ENCODE measurements at places on chromosomes 5 and 9.

DNA sequence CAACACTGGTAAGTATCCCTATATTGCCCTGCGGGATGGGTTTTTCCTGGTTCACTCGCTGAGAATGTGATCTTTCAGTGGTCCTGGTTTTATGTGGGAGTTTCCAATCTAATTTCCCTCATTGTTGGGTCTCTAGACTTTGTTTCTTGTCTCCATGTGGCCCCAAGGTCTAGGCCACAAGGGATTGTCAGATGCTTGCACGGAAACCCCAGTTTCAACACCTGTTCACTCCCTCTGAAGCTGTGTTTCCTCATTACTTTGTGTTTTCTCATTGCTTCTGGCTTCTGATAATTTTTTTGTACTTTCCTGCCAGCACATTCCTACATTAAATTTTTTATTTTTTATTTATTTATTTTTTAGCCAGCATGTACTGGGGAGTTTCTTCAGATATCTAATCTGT lies 191.5 kb downstream of the TTLL11 start:
- DNase-seq = no peak

- no peak for DNase-seq
These were observed 333.3 kb downstream of the MAT2B start for GRCh38 chr5:163838738-163839137.

DNA sequence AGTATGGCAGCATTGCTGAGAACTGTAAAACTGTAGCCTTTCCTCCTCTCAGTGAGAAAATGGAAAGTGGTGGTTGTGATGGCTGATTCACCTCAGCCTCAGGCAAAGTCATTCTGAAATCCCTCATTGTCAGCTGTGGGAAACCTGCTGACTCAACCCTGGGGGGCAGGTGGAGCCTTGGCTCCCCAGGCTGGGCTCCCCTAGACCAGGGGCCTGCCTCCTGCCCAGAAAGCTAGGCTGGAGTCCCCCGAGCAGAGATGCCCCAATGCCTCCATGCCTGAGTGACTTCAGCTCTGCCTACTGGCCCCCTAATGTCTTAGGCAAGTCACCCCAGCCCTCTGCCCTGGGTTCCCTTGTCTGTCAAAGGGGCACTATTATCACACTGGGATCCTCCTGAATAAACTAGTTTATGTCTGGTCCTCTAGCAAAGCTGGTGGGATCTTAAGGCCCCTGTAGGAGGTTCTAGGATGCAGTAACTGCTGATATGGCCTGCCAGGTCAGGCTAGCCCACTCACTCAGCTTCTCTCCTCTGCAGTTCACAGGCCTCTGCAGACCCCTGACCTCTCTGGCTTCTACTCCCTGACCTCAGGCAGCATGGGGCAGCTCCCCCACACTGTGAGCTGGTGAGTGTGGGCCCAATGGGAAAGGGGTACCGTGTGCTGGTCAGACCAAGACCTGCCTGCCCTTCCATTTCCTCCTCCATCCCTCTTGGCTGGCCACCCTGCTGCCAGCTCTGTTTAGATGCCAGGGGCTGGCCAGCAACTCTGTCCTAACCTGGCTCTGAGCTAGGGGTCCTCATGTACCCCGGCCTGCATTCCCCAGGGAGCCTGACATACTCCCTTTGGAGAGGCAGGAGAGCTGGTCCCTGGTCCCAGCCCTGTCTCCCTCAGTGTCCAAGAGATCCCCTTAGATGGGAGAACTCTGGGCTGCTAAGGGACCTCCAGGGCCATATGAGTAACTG lies 24.2 kb downstream of the TCF7 start:
- DNase-seq = no peak

DNA sequence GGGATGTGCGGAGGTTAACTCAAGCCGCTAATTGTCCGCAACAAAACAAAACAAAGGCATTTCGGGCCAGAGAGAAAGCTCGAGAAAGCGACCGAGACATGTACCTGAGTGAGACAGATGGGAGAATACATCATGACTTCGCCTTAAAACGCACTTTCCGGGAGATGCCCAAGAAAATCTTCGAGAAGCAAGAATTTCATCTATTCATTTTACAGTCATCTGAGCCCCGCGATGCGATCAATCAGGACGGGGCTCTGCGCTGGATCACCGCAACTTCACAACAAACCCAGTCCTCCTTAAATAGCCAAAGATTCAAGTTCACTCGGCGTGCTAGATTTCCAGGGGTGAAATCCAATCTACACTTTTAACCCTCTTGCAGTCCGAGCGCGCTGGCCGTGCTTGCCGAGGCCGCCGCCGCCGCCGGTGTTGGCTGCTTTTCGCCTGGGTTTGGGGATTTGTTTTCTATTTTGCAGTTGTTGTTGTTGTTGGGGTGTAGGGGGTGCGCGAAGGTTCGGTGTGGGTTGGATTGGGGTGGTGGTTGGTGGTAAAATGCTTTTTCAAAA lies 482 bp downstream of the NFIB start:
- DNase-seq = no peak

- DNase-seq = peak; percentile 64
These were observed 54.1 kb downstream of the DUSP1 start for GRCh38 chr5:172716796-172717313.

- no peak for DNase-seq
These were observed 31.1 kb upstream of the ANKRD18A start for GRCh38 chr9:38651400-38652042.

DNA sequence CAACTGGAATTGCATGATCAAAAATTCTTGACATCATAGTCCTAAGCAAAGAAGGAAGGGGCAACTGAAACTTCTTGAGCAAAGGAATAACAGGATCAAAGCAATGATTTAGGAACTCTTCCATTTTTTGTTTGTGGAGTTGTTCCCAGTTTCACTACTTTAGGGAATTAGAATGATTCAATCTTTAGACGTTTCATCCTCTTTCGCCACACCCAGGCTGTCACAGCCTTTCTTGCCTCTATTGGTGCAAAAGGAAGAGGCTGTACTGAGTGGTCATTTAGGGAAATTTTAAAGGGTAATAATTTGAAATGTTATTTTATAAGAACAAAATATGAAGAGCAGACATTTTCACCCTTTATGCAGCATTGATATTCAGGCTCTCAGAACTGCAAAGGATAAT lies 1026.0 kb upstream of the ARRDC3 start:
- no peak for DNase-seq

DNA sequence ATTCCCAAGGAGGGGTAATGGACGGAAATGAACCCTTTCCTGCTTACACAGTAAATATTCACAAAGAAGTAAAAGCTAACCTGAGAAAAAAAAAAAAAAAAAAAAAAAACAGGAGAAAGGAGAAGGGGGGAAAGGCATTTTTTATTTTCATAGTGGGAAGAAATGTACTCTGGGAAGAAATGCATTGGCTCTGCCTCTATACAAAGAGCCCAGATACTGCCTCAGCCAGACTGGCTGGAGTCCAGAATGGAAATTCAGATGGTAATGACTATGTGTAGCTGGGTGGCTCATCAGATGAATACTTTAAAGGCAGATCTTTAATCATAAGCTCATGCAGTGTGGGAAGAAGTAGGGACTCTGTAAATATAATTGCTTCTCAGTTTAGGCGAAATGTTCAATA lies 124.9 kb upstream of the ZNF608 start:
- peak; percentile 48 for DNase-seq

GRCh38 chr5:137347865-137348264 lies 151.3 kb downstream of the SPOCK1 start:
- DNase-seq = no peak

GRCh38 chr5:71533615-71534014 lies 53.5 kb upstream of the MCCC2 start:
- DNase-seq = no peak

DNA sequence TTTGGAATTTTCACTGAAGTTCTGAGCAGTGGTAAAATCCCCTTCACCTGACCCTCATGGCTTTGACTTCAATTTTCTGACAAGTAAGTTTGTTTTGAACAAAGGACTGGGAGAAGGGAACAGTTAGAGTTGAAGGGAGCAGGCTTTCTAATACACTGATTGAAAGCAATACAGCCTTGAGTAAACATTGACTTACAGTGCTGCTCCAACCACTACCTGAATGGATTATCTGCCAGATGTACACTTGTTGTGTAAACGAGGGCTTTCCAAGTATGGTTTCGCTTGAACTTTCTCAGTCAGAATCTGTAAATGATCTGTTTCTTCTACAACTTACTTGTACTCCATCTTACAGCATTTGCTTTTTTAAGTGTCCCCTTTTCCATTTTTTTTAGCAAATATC lies 1414.9 kb upstream of the NUDT12 start:
- DNase-seq = no peak

DNA sequence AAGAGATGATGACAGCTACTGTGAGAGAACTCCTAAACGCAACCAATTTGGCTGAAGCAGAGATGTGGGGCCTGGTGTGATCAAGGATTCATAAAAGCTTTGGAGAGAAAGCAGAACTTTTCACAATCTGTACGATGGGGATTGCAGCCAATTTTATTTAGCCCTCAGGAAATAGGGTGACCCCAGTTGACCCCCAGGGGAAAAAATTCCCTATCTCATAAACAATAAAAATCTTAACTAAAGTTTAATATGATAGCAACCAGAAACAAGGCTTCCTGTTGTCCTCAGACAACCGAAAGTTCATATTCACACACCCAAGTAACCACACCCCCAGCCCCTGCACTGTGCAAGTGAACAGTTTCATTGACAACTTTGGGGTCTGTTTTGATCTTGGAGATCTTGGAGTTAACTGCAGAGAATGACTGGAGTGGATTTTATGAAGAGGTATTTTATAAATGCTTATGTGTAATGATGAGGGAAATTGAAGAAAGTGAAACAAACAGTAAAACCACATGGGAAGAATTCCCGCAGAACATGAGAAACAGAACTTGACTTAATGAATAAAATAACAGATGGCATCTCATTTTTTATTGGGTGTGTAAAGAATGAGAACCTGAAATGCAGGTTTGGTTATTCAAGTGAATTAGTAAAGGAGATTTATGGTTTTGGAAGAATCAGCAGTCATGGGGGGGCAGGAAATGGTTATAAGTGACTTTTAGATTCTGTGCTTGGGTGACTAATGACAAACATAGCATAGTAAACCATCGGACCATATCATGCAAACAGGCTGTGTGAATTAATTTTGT lies 94.5 kb downstream of the PDE4D start:
- DNase-seq = peak; percentile 31

GRCh38 chr9:135321580-135321979 lies 158.0 kb upstream of the PPP1R26 start:
- no peak for DNase-seq

DNA sequence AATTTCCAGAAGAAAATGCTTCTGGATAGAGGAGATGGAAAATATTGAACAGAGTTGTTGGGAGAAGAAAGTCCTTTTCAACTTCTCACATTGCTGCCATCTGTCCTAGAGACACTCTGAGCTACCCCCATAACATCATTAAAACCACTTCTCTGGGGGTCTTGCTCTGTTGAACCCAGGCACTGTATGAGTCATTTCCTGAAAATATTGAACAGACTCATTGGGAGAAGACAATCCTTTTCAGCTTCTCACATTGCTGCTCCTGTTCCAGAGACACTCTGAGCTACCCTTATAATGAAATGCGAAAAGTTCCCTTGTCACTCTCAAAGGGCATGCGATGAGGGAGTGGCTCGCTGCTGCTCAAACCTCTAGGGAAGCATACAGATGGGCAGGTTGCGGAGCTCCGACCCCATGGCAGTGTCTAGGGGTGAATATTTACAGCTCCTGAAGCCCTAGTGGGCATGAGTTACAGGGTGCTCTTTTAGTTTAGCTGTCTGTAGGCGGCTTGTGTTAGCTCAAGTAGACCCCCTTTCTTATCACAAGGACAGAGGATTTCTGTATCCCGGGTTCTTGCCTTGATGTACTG lies 90.7 kb downstream of the CDKN2A start:
- no peak for DNase-seq

GRCh38 chr5:39072925-39073766 lies 1.1 kb downstream of the RICTOR start:
- DNase-seq = no peak

GRCh38 chr9:35470894-35471293 lies 19.0 kb upstream of the RUSC2 start:
- DNase-seq = no peak

DNA sequence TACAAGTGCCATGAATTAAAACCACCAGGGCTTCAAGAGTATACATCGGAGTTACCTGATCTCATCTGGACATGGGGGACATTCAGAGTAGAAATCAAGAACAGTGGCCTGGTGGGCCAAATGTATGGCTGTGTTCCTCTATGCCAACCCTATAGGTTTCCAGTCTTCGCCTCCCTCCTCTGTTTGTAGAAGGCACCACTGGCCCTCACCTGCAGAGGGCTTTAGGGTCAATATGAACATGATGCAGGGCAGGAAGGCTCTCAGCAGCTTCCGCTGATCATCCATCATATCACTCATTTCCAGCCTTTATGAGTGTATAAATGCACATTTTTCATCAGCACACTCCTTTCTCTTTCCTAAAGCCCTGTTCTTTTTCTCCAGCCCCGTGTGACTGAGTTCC lies 555.5 kb upstream of the BRINP1 start:
- DNase-seq = no peak

DNA sequence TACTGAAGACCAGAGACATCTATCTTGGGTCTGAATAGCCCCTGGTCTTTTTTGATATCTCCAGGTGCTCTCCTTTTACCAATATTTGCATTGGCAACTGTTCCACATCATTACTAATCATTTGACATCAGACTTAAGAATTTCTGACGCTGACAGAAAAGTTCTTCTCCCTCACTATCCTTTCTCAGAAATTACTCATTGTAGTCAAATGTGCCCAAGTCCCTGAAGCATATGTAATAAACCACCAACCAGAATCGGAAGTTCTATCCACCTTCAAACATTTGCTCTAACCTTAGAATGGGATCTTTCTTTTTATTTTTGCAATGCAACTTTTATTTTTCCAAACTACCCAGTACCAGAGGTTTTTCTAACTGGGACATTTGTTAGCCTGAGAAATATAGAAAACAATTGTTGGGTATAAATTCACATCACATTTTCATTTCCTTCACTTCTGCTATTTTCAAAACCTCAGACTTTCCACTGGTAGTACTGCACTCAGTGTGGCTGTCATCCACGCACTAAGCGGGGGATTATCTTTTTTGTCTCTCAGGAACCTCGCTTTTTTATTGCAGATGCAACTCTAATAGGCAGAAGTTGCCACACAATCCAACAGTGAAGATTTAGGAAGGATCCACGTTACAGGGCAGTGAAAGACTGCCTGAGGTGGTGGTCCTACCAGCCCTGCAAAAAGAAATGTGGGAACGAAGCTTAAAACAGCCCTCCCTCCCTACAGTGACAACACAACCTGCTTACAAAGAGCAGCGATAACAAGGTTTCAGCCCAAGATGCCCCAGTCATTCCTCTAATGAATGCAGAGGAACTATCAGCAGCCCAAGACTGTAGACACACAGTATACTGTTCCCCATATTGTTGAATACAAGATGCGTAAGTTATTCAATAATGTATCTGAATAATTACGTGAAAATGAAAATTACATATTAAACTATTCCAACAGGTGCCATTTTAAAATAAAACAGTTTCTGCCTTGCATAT lies 201.2 kb downstream of the EBF1 start:
- DNase-seq = no peak

- DNase-seq = no peak
These were observed 210.2 kb downstream of the SAXO1 start for GRCh38 chr9:18822850-18823249.

DNA sequence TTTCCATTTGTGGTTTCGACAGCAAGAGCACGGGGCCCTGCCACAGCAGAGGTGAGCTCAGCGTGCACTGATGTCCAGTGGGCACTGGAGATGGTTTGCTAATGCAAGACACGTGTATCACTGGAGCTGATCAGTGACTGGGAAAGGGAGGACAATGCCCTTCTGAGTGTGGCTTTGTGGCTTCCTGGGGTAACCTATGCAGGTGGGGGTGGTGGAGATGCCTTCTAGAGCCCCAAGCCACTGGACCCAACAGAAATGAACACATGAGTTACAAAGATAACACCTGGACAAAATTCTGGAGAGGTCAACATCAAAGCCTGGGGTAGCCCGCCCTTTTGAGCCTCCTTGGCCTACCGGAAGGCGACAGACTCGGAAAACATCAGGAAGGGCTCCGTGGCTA lies 261.3 kb downstream of the CRB2 start:
- DNase-seq = no peak

Measured in NCI-H1694 (cell line).